Activated T-helper 17 cell treated with anti-CD3 and anti-CD28 coated beads, Interleukin-2, amount 50 U/mL, for 72 hours (primary cell): ENCODE measurements at places on chromosomes 7 and 10.

GRCh38 chr7:152752200-152752912, 7.2 kb upstream of the ACTR3B start:
- no peaks in the 10 kb centered on the region for H3K36me3 ChIP-seq
- H3K27ac ChIP-seq: no peak overlapping the region
- no peak overlapping the region for H3K4me3 ChIP-seq
- ATAC-seq: no peak
- no peaks in the 10 kb centered on the region for H3K4me1 ChIP-seq
- peaks cover 4% of the 10 kb centered on the region for H3K27me3 ChIP-seq

DNA sequence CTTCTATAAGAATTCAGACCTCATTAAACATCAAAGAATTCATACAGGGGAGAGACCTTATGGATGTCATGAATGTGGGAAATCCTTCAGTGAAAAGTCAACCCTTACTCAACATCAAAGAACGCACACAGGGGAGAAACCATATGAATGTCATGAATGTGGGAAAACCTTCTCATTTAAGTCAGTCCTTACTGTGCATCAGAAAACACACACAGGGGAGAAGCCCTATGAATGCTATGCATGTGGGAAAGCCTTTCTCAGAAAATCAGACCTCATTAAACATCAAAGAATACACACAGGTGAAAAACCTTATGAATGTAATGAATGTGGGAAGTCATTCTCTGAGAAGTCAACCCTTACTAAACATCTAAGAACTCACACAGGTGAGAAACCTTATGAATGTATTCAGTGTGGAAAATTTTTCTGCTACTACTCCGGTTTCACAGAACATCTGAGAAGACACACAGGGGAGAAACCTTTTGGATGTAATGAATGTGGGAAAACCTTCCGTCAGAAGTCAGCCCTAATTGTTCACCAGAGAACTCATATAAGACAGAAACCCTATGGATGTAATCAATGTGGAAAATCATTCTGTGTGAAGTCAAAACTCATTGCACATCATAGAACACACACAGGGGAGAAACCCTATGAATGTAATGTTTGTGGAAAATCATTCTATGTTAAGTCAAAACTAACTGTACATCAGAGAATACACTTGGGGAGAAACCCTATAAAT, 24.1 kb downstream of the ZNF37A start:
- peaks cover 58% of the 10 kb centered on the region for H3K36me3 ChIP-seq
- H3K4me1 ChIP-seq: no peaks in the 10 kb centered on the region

GRCh38 chr10:89367529-89367928, 10.3 kb upstream of the IFIT1B start:
- ATAC-seq: peak; percentile 70
- H3K36me3 ChIP-seq: no peaks in the 10 kb centered on the region
- H3K27ac ChIP-seq: no peak overlapping the region

GRCh38 chr7:22295402-22296264, 61.3 kb downstream of the RAPGEF5 start:
- no peaks in the 10 kb centered on the region for H3K36me3 ChIP-seq
- peaks cover 16% of the 10 kb centered on the region for H3K27me3 ChIP-seq
- no peak overlapping the region for H3K27ac ChIP-seq
- H3K4me1 ChIP-seq: peaks cover 4% of the 10 kb centered on the region
- H3K4me3 ChIP-seq: no peak overlapping the region
- no peak for ATAC-seq

GRCh38 chr7:44293561-44294324, 31.7 kb downstream of the CAMK2B start:
- H3K27me3 ChIP-seq: peaks cover 35% of the 10 kb centered on the region
- no peak overlapping the region for H3K4me3 ChIP-seq
- no peaks in the 10 kb centered on the region for H3K4me1 ChIP-seq

GRCh38 chr7:46224363-46224762, 303.3 kb upstream of the IGFBP3 start:
- H3K36me3 ChIP-seq: no peaks in the 10 kb centered on the region
- H3K4me3 ChIP-seq: no peak overlapping the region
- no peaks in the 10 kb centered on the region for H3K27me3 ChIP-seq
- no peak for ATAC-seq
- H3K27ac ChIP-seq: no peak overlapping the region

DNA sequence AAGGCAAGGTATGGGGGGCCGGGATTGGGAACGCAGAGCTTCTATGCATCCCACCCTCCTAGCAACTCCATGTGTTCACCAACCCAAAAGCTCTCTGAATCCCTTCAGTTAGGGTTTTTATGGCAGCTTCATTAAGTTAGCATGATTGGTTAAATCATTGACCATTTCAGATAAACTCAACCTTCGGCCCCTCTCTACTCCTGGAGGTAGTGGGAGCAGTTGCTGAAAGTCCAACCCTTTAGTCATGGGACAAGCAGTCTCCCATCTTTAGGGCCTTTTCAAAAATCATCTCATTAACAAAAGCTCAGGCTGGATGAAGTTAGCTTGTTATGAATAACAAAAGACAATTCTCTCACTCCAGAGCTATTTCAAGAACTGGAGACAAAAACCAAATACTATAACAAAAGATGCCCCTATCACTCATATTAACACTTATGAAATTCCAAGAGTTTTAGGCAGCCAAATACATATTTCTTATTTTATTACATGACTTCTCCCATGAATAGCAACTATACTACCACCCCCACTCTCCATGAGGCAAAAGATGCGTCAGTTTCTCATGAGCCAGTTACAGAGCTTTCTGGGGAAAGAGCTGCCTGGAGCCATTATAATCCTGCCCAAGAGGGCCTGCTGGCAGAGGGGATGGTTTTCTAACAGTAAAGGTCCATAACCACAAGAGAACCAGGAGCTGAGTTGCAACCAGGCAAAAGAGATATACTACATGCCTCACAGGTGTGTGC, 44.6 kb downstream of the SLC16A12 start:
- no peaks in the 10 kb centered on the region for H3K4me1 ChIP-seq
- H3K4me3 ChIP-seq: no peak overlapping the region
- no peak for ATAC-seq
- H3K36me3 ChIP-seq: no peaks in the 10 kb centered on the region
- H3K27ac ChIP-seq: no peak overlapping the region
- H3K27me3 ChIP-seq: peaks cover 20% of the 10 kb centered on the region

DNA sequence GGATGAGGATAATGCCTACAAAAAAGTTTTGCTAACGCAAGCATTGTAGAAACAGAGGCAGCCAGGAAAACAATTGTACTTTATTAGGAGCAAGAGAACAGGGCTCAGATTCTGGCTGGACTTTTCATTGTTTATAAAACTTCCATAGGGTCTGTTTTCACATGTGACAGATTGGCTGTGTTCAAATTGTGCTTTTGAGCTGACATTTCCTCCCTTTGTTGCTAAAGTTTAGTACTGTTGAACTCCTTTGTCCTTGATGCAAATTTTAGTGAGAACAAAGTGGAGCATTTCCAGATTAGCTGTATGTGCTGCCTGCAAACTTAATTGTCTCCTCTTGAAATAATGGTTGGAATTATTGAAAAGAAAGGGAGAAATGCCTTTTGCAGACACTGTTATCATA, 221.0 kb upstream of the FZD1 start:
- no peaks in the 10 kb centered on the region for H3K27me3 ChIP-seq
- no peaks in the 10 kb centered on the region for H3K36me3 ChIP-seq
- no peak overlapping the region for H3K27ac ChIP-seq
- H3K4me1 ChIP-seq: no peaks in the 10 kb centered on the region
- ATAC-seq: no peak

GRCh38 chr10:80154978-80155695, 22.6 kb downstream of the PLAC9 start:
- H3K4me1 ChIP-seq: peaks cover 24% of the 10 kb centered on the region
- no peaks in the 10 kb centered on the region for H3K27me3 ChIP-seq
- H3K27ac ChIP-seq: peak overlapping the region; percentile 84
- peaks cover 100% of the 10 kb centered on the region for H3K36me3 ChIP-seq
- peak; percentile 53 for ATAC-seq
- peak overlapping the region; percentile 19 for H3K4me3 ChIP-seq

- no peaks in the 10 kb centered on the region for H3K36me3 ChIP-seq
- H3K4me3 ChIP-seq: no peak overlapping the region
- no peaks in the 10 kb centered on the region for H3K27me3 ChIP-seq
- no peaks in the 10 kb centered on the region for H3K4me1 ChIP-seq
- H3K27ac ChIP-seq: no peak overlapping the region
- no peak for ATAC-seq
These were observed 23.5 kb downstream of the IMPDH1 start for GRCh38 chr7:128385988-128386925.

- H3K4me1 ChIP-seq: peaks cover 8% of the 10 kb centered on the region
- H3K27ac ChIP-seq: peak overlapping the region; percentile 38
- H3K4me3 ChIP-seq: no peak overlapping the region
- no peaks in the 10 kb centered on the region for H3K27me3 ChIP-seq
- ATAC-seq: no peak
- peaks cover 98% of the 10 kb centered on the region for H3K36me3 ChIP-seq
These were observed 107.3 kb downstream of the SMURF1 start for GRCh38 chr7:99036546-99037111.

GRCh38 chr10:128932071-128932820, 534.8 kb upstream of the MGMT start:
- ATAC-seq: no peak
- H3K36me3 ChIP-seq: no peaks in the 10 kb centered on the region
- peaks cover 8% of the 10 kb centered on the region for H3K27me3 ChIP-seq
- no peak overlapping the region for H3K4me3 ChIP-seq
- H3K4me1 ChIP-seq: no peaks in the 10 kb centered on the region

- no peak for ATAC-seq
- no peak overlapping the region for H3K27ac ChIP-seq
- no peaks in the 10 kb centered on the region for H3K36me3 ChIP-seq
- peaks cover 15% of the 10 kb centered on the region for H3K27me3 ChIP-seq
- H3K4me3 ChIP-seq: no peak overlapping the region
These were observed 616.1 kb downstream of the PARD3 start for GRCh38 chr10:34198953-34199352.

DNA sequence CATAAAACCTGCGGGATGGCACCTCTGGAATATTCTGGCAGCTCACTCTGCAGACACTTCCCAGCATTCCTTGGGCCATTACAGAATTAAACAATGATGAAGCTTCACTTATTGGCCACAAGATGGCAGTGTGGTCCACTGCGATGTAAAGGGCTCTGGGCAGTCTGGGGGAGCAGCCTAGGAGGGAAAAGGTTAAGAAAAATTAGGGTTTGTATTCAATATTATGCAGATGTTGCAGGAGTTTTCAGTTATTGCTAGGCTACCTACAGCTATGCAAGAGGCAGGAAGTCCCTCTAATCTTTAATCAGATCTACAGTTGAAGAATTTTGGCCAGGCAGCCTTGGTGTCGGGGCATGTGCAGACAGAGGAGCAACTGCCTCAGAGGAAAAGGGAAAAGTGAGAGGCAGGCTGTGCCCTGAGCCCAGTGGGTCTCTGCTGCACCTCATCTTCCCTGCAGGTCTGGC, 233.2 kb upstream of the PRSS1 start:
- ATAC-seq: peak; percentile 82
- H3K36me3 ChIP-seq: no peaks in the 10 kb centered on the region
- H3K27ac ChIP-seq: no peak overlapping the region
- H3K27me3 ChIP-seq: no peaks in the 10 kb centered on the region
- peaks cover 4% of the 10 kb centered on the region for H3K4me1 ChIP-seq

- no peak overlapping the region for H3K4me3 ChIP-seq
- H3K4me1 ChIP-seq: no peaks in the 10 kb centered on the region
- no peaks in the 10 kb centered on the region for H3K27me3 ChIP-seq
- no peaks in the 10 kb centered on the region for H3K36me3 ChIP-seq
- ATAC-seq: no peak
These were observed 45.0 kb downstream of the SEMA3A start for GRCh38 chr7:84149573-84149972.

GRCh38 chr10:106038246-106038645, 1126.3 kb downstream of the SORCS1 start:
- ATAC-seq: no peak
- no peaks in the 10 kb centered on the region for H3K27me3 ChIP-seq
- no peak overlapping the region for H3K4me3 ChIP-seq
- no peaks in the 10 kb centered on the region for H3K36me3 ChIP-seq

GRCh38 chr7:48887500-48887899, 36.8 kb upstream of the CDC14C start:
- no peak overlapping the region for H3K4me3 ChIP-seq
- H3K4me1 ChIP-seq: no peaks in the 10 kb centered on the region
- H3K36me3 ChIP-seq: no peaks in the 10 kb centered on the region

- H3K4me1 ChIP-seq: no peaks in the 10 kb centered on the region
- no peaks in the 10 kb centered on the region for H3K36me3 ChIP-seq
- peaks cover 11% of the 10 kb centered on the region for H3K27me3 ChIP-seq
- no peak overlapping the region for H3K27ac ChIP-seq
- no peak for ATAC-seq
These were observed 69.8 kb upstream of the WAC start for GRCh38 chr10:28463141-28463540.

DNA sequence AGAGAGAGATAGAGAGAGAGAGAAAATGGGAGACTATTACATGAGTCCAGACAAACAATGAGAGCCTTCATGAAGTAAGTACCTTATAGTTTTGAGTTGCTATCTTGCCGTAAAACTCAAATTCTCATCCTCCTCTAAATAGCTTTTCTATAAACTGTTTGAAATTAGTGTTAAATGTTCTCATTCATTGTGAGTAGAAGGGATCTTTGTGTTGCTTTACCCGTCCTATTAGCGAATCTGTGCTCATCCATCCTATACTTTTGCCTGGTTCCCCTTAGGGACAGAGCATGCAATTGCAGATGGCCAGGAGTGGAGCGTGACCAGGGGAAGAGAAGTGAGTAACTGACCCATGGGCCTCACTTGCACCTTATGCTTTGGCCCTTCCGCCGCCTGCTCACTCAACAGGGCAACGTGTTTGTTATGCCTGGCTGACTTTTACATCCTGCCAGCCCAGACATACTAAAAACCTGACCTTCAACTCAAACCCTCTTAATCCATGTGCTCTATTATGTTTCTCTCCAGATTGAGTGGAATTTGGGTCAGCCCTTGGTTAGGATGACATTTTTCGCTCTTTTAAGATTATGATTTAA, 244.2 kb upstream of the YAE1 start:
- peaks cover 6% of the 10 kb centered on the region for H3K27me3 ChIP-seq
- H3K4me1 ChIP-seq: no peaks in the 10 kb centered on the region
- H3K4me3 ChIP-seq: no peak overlapping the region
- ATAC-seq: no peak
- H3K27ac ChIP-seq: no peak overlapping the region

GRCh38 chr10:5446390-5446926, 34.1 kb downstream of the NET1 start:
- ATAC-seq: no peak
- H3K27me3 ChIP-seq: no peaks in the 10 kb centered on the region
- peaks cover 26% of the 10 kb centered on the region for H3K4me1 ChIP-seq
- peak overlapping the region; percentile 38 for H3K4me3 ChIP-seq

DNA sequence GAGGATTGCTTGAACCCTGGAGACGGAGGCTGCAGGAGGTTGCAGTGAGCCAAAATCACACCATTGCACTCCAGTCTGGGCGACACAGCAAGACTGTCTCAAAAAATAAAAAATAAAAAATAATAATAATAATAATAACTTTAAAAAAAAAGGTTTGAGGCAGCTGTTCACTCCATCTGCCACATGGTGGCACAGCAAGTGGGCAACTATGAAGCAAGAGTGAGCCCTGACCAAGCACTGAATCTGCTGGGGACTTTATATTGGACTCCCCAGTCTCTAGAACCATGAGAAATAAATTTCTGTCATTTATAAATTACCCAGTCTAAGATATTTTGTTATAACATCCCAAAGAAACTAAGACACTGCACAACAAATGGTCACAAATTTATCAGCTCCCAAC, 14.6 kb upstream of the BRI3 start:
- no peak overlapping the region for H3K27ac ChIP-seq
- peaks cover 25% of the 10 kb centered on the region for H3K36me3 ChIP-seq
- H3K27me3 ChIP-seq: no peaks in the 10 kb centered on the region
- no peak overlapping the region for H3K4me3 ChIP-seq
- H3K4me1 ChIP-seq: no peaks in the 10 kb centered on the region

- no peak for ATAC-seq
- no peak overlapping the region for H3K4me3 ChIP-seq
- H3K27me3 ChIP-seq: peaks cover 60% of the 10 kb centered on the region
- no peak overlapping the region for H3K27ac ChIP-seq
These were observed 9.2 kb upstream of the SP8 start for GRCh38 chr7:20795881-20796280.
